ENCODE measurements at places on chromosomes 2 and 18. TPM values are rescaled to one million over a fixed set of nuclear protein-coding genes. Genes with fewer than 3 reads are reported as not detected.

The STPG4 gene
- 0.17 TPM for total RNA-seq

The DSG4 gene
- total RNA-seq, result not detected

The POTEJ gene
- total RNA-seq, result 0.26 TPM

The EVA1A gene
- 25.4 TPM for total RNA-seq

The UGGT1 gene
- total RNA-seq, result 60.6 TPM

All from dermis lymphatic vessel endothelial cell (primary cell).